ENCODE measurements at places on chromosomes 7 and 10.
A peak's percentile ranks its signal among the peaks of the same experiment; 100 is the strongest.

GRCh38 chr10:5560817-5561703 is 36.3 kb downstream of the CALML3 start:
- no peak for DNase-seq

DNA sequence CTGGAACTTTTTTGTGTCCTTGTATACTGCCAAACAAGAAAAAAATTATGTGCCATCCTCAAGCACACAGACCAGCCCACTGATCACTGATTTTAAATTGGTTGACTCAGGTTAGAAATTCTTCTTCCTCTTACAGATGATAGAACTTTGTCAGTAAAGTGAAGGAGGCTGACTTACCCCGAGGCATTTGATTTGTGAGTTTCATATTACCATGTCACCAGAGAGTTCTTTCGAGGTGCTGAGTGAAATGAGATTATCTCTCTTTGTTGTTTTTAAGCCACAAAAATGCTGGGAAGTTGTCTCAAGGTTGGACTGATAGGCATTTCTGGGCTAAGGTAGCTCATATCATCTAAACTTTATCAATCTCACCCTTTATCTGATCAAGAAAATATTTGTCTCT is 78.8 kb upstream of the FAM180A start:
- DNase-seq, result no peak

GRCh38 chr10:124997306-124997705 is 55.4 kb downstream of the ZRANB1 start:
- DNase-seq, result no peak

GRCh38 chr10:67385566-67385965 is 310.4 kb downstream of the CTNNA3 start:
- DNase-seq, result no peak

DNA sequence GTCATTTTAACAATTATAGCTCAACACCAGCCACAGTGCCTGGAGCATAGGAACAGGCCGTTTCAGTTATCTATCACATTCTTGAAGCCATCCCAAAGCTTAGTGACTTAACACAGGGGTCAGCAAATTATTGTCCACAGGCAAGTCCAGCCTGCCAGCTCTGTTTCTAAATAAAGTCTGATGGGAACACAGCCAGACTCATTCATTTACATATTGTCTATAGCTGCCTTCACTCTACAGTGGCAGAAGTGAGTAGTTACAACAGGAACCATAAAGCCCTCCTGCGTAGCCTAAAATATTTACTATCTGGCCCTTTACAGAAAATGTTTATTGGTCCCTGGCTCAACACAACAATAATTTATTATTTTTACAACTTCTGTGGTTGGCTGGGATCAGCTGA is 407.5 kb upstream of the AUTS2 start:
- DNase-seq, result no peak

DNA sequence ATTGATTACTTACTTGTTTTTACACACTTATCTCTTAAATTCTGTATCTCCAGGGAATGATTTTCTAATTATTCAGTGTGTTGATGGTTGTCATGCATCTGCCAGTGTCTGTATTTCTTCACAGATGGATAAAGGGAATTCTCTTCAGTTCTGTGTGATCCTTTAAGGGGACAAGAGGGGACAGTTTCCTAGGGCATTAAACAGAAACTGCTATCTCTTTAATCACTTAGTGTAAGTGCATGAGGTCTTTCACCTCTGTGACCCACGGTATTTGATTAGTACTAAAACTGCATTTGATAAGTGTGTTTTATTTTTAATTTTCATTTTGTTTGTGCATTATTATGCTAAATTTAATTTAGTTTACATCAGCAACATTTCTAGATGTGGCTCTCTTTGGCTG is 26.6 kb upstream of the SEMA3D start:
- DNase-seq, result no peak

DNA sequence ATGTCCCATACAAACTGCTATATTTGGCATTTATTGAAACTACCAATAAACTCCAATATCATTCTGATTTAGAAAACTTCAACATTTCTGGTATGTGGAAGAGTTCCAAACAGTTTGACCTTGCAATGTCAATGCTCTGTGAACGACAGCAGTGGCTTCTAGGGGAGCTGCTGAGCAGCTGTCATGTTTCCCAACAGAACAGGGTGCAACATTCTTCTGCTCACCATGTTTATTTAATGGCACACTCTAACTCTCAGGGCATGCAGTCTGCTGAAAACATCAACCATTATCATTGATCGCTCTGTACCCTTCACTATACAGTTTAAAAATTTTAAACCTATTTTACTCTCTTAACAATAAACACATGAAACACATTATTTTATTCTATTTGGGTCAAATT is 25.9 kb downstream of the LMOD2 start:
- no peak for DNase-seq

- no peak for DNase-seq
These were observed 466.1 kb upstream of the NRP1 start for GRCh38 chr10:33800545-33800944.

- DNase-seq, result no peak
These were observed 123.2 kb downstream of the GALNT11 start for GRCh38 chr7:152148706-152149105.

GRCh38 chr10:107422681-107423080 is 258.2 kb upstream of the SORCS1 start:
- no peak for DNase-seq

DNA sequence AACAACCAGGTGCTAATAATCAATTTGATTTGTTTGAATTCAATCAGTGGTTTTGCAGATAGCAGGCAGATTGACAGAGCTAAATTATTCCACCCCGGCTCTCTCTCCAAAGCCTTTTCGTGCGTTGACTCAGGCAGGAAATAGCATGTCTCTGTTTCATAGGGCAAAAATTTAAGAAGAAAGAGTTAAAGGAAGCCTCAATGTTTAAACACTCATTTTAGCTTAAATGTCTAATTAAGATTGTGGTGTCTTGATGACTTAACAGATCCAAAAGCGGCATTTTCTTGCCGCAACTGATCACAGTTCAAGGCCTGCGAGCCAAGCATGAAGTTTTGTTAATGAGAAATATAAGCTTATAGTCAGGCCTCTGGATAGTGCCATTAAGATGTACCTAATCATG is 1051.1 kb upstream of the AUTS2 start:
- no peak for DNase-seq

DNA sequence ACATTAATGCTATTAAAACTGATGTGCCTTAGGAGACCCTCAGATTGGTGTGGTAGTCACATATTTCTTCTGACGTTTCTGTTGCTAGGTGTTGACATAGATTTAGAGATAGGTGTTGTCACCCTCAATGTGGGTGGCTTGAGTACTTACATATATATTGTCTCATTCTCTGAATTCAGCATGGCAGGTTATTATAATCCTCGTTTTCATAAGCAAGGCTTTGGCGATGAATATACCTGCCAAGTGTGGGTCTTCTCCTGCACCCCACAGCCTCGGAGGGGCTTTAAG is 7.0 kb downstream of the FBH1 start:
- DNase-seq, result peak; percentile 36

- DNase-seq, result peak; percentile 80
These were observed 798 bp downstream of the PPIF start for GRCh38 chr10:79347894-79348639.

DNA sequence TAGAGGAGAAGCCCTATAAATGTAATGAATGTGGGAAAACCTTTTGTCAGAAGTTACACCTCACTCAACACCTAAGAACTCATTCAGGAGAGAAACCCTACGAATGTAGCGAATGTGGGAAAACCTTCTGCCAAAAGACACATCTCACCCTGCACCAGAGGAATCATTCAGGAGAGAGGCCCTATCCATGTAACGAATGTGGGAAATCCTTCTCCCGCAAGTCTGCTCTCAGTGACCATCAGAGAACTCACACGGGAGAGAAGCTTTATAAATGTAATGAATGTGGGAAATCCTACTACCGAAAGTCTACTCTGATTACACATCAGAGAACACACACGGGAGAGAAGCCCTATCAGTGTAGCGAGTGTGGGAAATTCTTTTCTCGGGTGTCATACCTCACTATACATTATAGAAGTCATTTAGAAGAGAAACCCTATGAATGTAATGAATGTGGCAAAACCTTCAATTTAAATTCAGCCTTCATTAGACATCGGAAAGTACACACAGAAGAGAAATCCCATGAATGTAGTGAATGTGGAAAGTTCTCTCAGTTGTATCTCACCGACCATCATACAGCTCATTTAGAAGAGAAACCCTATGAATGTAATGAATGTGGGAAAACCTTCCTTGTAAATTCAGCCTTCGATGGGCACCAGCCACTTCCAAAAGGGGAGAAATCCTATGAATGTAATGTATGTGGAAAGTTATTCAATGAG is 18.9 kb downstream of the RBAK start:
- DNase-seq, result no peak

GRCh38 chr7:141263508-141263907 is 189.6 kb downstream of the TMEM178B start:
- DNase-seq, result no peak

- no peak for DNase-seq
These were observed 29.7 kb downstream of the IMMP2L start for GRCh38 chr7:111532625-111533024.

- DNase-seq, result no peak
These were observed 84.2 kb downstream of the STRA8 start for GRCh38 chr7:135317676-135318325.

Measured in hematopoietic multipotent progenitor cell treated with erythropoietin and hydrocortisone succinate and interleukin-3 and kit ligand, for 8 days (in vitro differentiated cells).